ENCODE measurements at places on chromosomes 1 and 21.

- no peak for DNase-seq
These were observed 26.4 kb downstream of the SORT1 start for GRCh38 chr1:109371341-109371739.

- DNase-seq: no peak
These were observed at the start of gene FCRLB for GRCh38 chr1:161720956-161721737. TSS of gene FCRLB (plus strand) at chr1:161721544. CDS start at chr1:161722673, 1,129 bp downstream.

- DNase-seq: no peak
These were observed 27.2 kb downstream of the PCBP3 start for GRCh38 chr21:45670731-45671130.

DNA sequence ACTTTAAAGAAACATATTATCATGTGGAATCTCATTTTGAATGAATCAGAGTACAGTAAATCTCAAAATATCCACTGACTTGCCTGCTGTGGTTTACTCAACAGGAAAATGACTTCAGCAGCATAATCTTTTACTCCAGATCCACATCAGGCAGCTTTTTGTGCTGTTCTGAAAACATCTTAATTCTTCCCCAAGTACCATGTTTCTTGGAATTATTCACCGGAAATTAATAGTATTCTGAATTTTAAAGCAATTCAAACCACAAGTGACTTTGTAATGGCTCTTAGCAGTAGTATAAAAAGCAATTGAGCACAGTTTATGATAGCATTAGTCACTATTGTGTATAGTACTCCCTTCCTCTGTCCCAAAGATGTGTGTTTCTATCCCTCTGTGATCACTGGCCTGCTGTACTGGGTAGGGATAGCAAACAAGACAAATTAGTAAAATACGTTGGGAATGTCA, 64.2 kb upstream of the ERRFI1 start:
- DNase-seq: no peak
